BJ (cell line): ENCODE measurements at places on chromosomes 12 and 14.

- no peak for DNase-seq
Measured at GRCh38 chr12:43145481-43145880, 406.5 kb downstream of the ADAMTS20 start.

GRCh38 chr14:93173943-93174395 lies 10.7 kb downstream of the MOAP1 start:
- no peak for DNase-seq

DNA sequence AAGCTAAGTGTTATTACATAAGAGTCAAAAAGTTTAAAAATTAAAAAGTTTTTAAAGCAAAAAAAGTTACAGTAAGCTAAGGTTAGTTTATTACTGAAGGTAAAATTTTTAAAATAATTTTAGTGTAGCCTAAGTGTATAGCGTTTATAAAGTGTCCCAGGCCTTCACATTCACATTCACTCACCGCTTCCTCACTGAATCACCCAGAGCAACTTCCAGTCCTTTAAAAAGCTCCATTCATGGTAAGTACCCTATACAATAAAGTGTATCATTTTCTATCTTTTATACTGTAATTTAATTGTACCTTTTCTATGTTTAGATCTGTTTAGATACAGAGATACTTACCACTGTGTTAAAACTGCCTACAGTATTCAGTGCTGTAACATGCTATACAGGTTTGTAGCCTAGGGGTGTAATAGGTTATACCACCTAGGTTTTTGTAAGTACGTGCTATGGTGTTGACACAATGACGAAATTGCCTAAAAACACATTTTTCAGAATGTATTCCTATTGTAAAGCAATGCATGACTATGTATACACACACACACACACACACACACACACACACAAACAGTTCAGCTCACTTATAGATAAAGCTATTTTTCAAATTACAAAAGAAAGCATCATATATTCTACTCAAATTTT lies 3.7 kb downstream of the CLEC14A start:
- no peak for DNase-seq

GRCh38 chr14:89844508-89844907 lies 110.0 kb downstream of the EFCAB11 start:
- no peak for DNase-seq

- no peak for DNase-seq
Measured at GRCh38 chr14:22231018-22231417, 358.0 kb downstream of the DAD1 start.

- DNase-seq, result peak; percentile 2
Measured at GRCh38 chr12:107684029-107684795, 1.4 kb upstream of the PWP1 start.

GRCh38 chr12:53082637-53083175 lies 3.5 kb upstream of the SPRYD3 start:
- DNase-seq, result no peak

- no peak for DNase-seq
Measured at GRCh38 chr12:57227315-57228115, 2.0 kb upstream of the SHMT2 start.

DNA sequence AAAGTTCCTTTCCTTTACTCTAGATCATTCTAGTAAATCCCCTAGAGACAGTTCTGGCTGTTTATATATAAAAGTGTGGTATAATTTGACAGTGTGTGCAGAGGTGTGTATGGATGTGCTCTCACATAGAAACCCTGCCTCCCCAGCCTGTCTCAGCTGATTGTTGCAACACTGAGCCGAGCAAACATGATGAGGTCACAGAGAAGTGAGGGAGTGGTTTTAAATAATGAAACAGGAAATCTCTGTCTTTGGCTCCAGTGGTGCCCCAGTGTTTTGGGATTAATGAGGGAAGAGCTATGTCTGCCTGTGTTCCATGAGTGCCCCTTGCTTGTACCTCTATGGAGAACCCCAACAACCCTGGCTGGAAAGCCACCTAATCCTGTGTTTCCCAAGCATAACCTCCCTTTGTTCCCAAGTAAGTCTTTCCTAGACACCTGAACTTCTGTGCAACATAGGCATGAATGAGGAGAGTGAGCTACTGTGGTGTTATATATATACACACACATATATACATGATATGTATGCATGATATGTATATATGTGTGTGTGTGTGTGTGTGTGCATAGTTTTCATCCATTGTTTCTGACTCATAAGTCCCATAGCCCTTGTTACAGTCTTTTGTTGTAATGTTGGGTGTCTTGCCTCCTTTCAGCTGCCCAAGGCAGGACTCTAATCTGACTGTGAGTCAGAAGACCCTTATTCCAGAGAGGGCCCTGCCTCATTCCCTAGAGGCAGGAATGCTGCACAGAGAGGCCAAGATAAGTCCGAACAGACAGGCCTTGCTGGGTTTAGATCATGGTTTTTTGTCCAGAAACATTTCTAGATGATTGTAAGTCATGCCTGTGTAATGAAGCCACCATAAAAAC lies 18.0 kb downstream of the TRAF3 start:
- peak; percentile 54 for DNase-seq

DNA sequence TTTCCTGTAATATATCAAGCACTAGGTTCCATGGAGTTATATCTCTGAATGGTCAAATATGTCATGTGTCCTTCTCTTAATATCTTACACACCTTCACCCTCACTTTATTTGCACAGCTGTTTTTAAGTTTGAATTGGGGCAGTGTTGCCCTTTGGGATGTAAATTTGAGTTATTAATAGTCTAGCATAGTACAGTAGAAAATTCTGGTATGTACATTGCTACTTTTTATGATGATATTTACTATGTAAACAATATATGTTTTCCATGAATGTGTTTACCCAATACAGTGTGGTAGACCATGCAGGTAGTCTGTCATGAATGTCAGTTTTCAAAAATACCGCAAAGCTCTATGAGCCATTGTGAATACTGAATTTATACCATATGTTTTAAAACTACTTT lies 50.5 kb downstream of the METTL25 start:
- no peak for DNase-seq

- DNase-seq, result no peak
Measured at GRCh38 chr12:104502217-104502616, 45.5 kb downstream of the CHST11 start.

DNA sequence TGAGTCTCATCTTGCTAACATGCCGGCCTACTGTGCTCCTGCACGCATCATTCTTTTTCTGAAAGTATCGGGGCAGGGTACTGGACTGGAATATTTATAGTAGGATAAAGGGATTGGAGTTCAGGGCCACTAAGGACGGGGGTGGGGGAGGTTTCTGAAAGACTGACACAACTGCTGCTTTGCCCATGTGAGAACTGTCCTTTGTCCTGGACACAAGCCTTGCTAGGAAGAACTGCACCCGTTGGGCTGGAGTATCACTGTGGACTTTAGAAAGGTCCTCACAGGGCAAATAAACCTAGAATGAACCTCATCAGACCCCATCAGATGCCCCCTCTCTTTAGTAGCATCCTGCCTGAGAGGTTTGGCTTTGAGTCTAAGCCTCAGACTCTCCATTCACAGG lies 87.6 kb downstream of the PRMT8 start:
- DNase-seq, result no peak

DNA sequence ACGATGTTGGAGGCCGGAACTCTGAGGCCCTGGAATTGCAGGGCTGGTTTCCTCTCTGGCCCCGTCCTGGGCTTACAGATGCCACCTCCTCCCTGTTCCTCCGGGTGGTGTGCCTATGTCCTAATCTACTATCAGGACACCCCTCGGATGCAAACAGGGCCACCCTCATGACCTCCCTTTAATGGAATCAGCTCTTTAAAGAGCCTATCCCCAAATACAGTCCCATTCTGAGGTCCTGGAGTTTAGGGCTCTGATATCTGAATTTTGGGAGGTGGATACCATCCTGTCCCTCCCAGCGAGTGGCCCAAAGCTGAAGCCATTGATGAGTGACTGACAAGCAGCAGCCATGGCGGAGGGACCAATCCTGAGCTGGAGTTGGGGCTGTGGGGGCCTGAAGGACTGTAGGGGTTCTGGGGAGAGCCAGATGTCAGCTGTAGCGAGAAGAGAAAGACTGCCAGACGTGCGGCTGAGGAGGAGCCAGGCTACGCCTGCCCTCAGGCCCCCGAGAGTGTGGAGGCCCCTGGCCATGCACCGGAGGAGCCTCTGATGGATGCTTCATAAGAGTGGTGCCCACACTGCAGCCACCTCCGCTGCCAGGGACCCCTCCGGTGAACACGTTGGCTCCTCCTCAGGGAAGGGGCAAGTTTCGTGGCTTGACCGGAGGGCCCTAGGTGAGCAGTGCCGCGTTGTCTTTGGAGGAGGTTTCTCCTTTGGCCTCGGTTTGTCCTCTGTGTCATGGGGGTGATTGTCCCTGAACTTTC lies 100.2 kb downstream of the KIF26A start:
- no peak for DNase-seq

- DNase-seq, result no peak
Measured at GRCh38 chr14:98599082-98599481, 672.9 kb downstream of the BCL11B start.

DNA sequence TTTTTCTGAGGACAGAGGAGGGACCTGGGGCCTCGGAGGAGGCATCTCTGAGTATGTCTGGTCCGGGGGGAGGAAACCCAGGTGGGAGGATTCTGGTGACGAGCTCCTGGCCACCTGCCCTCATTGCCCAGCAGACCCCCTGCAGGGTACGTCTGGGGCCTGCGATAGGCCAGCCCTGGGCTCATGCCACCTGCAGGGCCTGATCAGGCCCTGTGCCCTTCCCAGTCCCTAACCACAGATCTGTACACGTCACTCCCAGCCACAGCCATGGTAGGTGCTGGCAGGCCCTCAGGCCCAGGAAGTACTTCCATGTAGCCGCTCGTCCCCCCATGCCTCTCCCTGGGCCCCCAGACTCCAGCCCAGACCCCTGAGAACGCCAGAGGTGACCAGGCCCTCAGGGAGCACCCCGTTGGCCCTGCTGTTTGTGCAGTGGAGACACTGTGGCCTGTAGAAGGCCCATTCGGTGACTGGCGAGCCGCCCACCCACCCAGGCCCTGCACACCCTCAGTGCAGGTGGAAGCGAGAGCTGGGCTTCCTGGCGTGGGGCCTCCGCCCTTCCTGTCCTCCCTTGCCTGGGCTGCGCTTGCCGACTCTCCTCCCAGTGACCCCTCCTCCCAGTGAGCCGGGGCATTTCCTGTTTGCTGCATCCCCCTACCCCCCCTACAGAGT lies 5.7 kb downstream of the INF2 start:
- DNase-seq, result no peak

DNA sequence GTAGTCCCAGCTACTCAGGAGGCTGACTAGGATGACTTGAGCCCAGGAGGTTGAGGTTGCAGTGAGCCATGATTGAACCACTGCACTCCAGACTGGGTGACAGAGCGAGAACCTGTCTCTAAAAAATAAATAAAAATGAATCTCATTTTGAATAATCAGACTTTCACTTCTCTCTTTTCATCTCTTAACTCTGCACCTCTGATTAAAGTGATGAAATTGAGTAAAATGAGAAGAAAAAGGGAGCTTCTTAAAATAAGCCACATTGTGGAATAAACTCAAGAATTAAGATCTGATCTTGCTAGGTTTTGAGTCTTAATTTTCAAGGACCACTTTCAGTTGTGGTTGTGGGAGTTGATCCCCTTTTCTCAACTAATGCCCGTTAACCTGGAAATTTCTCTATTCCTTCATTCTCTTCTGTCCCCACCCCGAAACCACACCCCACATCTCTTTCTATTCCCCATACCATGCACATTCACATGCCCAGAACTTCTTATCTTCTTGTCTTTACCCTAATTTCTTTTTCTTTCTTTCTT lies 70.9 kb upstream of the ETV6 start:
- DNase-seq, result no peak

DNA sequence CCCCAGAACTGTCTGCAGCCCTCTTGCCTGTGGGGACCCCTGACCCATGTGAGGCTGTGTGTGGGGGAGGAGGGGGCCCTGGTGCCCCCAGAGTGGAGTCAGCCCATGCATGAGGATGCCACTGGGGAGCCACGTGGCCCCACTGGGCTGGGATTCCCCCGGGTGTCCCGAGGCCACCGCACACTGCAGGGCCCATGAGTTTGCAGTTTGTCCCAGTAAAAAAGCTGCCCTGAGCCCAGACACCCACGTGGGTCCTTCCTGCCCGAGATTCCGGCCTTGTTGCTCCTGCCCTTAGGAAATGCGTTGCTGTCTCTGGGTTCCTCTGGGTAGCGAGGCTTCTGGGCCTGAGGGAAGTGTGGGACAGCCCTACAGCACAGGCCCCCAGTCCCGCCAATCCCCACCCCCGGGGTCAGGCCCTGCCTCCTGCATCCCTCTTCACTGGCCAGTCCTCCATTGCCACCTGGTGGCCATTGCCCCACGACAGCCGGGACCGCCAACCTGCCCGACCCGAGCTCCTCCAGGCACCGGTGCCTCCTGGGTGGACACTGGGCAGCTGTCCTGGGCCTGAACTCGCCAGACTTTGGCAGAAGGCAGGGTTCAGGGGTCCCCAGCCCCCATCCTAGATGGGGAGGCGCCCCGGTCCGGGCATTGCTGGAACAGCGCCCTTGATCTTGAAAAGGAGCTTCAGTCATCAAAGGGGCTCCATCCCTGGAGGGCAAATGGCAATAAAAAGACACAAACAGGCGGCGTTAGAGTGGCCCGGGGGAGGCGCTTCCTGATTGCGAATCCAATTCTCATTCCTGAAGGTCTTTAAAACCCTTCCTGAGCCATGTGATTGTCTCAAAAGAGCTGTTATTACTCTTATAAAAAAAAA lies 15.6 kb upstream of the C14orf180 start:
- no peak for DNase-seq

DNA sequence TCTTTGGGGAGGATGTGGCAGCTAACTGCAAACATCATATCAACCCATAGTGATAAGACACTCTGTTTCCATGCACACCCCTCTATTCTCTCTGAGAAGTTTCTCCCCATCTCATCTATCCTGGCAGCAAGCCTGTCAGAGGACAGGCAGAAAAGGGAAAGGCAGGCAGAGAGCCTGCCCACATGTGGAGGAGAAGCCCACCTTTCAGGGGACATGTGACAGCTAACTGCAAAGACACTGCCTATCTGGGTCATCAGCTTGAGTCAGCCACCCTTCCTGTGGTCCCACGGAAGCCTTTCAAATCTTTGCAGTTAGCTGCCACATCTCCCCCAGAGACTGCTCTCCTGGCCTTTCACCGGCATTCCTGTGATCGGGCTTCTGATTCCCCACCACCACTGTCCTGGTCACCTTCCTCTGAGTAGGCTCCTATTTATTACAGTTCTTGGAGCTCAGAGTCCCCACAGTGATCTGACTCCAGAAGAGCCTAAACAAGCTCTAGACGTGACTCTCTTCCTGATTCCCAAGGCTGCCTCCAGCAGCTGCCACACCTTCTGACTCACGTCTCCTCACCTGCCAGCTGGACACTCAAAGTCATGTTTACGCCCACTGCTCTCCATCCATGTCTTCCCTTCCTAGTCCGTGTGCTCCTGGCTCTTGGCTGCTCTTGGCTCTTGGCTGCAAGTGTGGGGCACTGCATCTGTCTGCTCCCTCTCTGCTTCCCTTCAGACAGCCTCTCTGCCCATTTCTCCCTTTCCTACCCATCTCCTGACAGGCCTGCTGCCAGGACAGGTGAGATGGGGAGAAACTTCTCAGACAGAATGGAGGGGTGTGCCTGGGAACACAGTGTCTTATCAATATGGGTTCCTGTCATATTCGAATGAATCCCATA lies 7.5 kb upstream of the KRT1 start:
- DNase-seq, result no peak

DNA sequence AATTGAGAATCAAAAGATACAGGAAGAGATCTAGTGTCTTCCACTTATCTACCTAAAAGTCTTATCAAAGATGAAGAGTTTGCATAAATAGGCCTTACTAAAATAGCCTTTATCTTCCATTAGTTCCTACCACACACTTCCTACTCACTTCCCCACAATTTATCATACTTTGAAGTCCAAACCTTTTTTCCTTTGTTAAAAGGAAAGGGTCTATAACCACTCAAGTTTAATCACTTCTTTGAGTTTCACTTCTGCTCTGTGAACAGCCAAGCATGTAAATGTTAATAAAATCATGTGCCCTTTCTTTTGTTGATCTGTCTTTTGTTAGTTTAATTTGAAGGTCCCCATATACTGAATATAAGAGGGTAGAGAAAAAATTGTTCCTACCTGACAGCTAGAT lies 114.5 kb downstream of the PHLDA1 start:
- DNase-seq, result no peak
